GM23248 (cell line): ENCODE measurements at places on chromosomes 12 and 14.

- peak; percentile 58 for DNase-seq
These were observed 156.9 kb downstream of the CAND1 start for GRCh38 chr12:67426067-67426466.

DNA sequence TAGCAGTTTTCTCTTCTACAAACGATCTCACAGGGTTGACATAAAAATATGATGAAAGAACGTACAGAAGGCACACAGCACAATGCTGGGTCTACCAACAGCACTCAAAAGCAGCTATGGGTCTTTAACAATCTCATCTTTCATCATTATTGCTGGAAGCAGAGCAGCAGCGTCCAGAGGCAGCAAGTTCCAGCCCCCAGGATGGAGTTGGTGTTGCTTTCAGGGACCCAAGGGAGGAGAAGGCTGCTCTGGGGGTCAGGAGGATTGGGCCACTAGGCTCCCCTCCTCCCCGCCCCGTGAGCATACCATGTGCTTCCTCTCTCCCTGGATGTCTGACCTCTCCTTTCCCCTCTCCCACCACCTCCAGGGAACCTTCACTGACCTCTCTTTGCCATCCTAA, 13.3 kb downstream of the KCTD10 start:
- no peak for DNase-seq

GRCh38 chr14:68987653-68988036, 8.5 kb upstream of the ACTN1 start:
- no peak for DNase-seq

GRCh38 chr12:43099691-43100163, 452.3 kb downstream of the ADAMTS20 start:
- peak; percentile 22 for DNase-seq

GRCh38 chr14:62118461-62118860, 356.2 kb downstream of the SNAPC1 start:
- DNase-seq: no peak

- no peak for DNase-seq
These were observed 277.1 kb downstream of the FOXG1 start for GRCh38 chr14:29043737-29044136.

DNA sequence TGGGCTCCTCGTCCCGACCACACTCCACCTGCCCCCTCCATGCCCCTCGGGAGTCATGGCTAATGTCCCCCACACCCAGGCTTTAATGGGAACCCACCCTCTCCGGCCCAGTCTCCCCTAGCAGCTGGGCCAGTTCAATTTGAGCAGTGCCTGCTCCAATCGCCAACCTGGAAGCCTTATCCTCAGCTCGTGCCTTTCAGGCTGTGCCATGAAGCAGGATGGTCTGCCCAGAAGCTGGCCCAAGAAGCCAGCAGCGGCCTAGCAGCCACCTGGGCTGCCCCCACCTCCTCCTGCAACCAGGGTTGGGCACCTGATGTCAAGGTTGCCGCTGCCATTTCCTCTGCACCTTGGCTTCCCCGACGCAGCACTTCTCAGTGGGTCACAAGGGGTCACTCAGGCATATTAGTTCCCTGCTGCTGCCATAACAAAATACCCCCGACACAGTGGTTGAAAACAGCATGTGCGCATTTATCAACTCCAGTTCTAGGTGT, 2.3 kb upstream of the CLBA1 start:
- no peak for DNase-seq

- peak; percentile 5 for DNase-seq
These were observed 16.4 kb upstream of the KERA start for GRCh38 chr12:91074154-91074709.

- no peak for DNase-seq
These were observed 465.7 kb upstream of the MGAT4C start for GRCh38 chr12:86721713-86722397.

DNA sequence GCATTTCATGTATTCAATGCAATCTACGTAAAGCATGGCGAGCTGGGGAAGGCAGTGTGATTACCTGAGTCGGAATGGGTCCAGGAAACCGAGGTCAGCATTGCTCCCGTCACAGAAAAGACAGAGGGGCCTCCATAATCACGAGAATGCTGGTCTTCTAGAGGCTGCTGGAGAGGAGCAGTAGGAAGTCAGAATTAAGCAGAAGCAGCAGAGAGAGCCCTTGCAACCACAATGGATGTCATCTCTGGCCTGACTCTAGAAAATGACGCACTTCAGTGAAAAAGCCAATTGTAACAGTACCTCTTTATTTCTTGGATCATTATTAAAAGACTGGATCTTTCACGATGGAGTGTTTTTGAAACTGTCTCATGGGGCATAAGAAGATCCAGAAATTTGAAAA, 69.5 kb upstream of the FOXN3 start:
- no peak for DNase-seq

DNA sequence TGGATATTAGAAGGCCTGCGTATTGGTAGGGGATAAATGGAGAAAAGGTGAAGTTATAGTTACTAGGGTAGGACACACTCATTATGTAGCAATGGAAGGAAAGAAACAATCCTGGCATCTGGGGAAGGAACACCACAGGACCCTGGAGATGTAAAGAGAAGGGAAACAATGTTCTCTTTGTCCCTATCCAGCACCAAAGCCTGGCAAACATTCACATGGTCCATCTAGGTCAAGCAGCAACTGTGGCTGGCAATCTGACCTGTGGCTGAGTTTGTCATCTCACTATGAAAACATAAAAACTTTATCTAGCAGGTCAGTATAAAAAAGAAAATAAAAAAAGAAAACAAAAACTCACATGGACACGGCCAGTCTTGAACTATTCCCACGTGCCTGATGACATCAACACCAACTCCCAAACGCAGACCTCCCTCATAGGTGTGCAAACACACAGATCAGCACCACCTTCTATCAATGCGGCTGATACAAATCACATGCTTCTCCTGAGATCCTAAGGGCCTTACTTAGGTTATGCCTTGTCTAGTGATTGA, 2.6 kb downstream of the POMT2 start:
- DNase-seq: no peak

DNA sequence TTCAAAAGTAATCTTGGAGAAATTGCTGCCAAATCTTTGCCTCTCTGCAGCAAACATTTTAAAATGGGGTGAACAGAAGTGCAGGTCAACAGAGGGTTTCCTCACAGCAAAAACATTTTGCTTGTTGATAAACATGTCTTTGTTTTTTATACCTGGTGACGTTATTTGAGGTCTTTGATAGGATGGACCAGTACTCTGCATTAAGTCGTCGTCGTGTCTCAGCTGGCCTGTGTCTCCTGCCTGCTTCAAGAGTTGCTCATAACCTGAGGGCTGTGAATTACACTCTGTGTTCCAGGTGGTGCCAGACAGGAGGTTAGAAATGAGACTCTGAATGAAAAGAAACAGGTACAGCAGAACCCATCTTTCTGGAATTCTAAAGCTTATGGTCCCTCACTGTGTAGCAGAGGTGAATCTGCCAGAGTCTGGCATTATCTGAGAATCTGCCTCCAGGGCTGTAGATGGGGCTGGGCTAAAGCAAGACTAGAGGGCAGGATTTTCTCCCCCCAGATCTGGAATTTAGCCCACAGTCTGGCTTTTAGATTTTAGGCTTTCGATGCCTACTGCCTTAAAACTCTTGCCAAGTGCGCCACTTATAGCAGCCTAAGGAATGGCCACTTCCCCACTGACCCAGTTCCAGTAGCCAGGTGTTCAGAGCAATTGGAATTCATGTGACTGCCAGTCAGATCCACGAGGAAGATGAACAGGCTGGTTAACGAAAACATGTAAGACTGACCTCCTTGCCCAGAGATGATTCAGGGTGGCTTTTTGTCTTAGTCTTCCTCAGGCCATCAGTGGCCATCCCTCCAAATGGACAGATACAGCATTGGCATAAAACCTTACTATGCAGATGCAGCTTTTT, 161.2 kb downstream of the PRKCH start:
- DNase-seq: no peak

- peak; percentile 8 for DNase-seq
These were observed 102.7 kb upstream of the DACT1 start for GRCh38 chr14:58535044-58535443.

DNA sequence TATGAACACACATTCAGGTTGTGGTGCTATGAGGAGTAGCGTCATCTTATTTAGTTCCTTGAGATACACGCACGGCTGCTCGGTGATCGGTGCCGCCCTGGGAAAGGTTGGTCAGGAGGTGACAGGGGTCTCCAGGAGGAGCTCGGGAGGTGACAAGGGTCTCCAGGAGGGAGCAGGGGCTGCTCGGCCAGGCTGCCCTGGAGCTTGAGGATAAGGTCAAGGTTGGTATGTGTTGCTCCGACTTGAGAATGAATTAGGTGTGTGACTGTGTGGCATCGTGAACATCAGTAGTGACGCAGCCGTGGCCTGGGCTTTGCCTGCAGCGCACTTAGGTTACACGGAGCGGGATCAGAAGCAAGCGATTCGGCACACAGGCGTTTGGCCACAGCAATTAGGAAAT, 36.2 kb downstream of the CCDC92 start:
- no peak for DNase-seq

GRCh38 chr12:86292480-86292879, 36.3 kb upstream of the MGAT4C start:
- no peak for DNase-seq

DNA sequence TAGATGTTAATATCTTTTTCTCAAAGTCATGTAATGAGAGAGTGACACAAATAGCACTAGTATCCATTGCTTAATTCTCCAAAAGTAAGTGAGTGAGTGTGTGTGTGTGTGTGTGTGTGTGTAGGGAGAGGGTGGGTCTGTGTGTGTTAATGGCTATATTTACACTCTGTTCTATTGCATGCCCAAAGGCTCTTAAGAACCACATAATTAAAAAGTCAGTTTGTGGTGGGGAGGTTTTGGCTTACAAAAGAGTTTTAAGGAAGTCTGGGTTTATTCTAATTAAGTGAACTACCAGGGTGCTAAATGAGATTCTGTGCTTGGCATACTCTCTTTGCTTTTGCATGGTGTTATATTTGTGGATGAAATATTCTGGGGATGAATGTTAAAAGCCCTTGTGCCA, 1897.6 kb upstream of the FLRT2 start:
- DNase-seq: no peak

GRCh38 chr12:97784904-97785303, 322.3 kb downstream of the RMST start:
- no peak for DNase-seq

- DNase-seq: no peak
These were observed 80.3 kb downstream of the WDR20 start for GRCh38 chr14:102220031-102220430.
